ENCODE measurements at places on chromosomes 2 and 18. TPM values are rescaled to one million over a fixed set of nuclear protein-coding genes. Genes with fewer than 3 reads are reported as not detected.

GRCh38 chr2:178908810-178909209 is 101.6 kb upstream of the TTN start:
- DNase-seq, result no peak

The PROM2 gene
- total RNA-seq, result 0.29 TPM

GRCh38 chr2:207235621-207236020 is 69.9 kb upstream of the KLF7 start:
- no peak for DNase-seq

DNA sequence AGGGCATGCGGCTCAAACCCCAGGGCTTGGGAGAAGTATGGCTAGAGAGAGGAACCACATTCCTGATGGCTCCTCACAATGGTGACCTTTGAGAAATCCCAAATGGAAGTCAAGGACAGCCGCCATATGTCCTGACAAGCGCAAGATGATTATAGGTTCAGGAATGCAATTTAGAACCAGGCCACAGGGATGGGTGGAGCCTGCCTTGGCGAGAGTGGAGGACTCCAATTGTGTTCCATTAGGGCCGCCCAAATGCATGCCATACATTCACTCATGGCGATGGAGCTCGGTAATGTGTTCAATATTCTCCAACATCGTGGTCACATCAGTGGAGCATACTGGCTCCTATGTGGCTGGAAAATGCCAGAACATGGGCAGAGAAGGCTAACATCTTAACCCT is 662.9 kb upstream of the ID2 start:
- DNase-seq, result no peak

The TRIM43 gene
- not detected for total RNA-seq

The SNORC gene
- 0.77 TPM for total RNA-seq
